NCI-H526 treated with DMSO at 0.1 percent for 48 hours (cell line): ENCODE measurements at places on chromosomes 2 and 18.
A peak's percentile ranks its signal among the peaks of the same experiment; 100 is the strongest.

DNA sequence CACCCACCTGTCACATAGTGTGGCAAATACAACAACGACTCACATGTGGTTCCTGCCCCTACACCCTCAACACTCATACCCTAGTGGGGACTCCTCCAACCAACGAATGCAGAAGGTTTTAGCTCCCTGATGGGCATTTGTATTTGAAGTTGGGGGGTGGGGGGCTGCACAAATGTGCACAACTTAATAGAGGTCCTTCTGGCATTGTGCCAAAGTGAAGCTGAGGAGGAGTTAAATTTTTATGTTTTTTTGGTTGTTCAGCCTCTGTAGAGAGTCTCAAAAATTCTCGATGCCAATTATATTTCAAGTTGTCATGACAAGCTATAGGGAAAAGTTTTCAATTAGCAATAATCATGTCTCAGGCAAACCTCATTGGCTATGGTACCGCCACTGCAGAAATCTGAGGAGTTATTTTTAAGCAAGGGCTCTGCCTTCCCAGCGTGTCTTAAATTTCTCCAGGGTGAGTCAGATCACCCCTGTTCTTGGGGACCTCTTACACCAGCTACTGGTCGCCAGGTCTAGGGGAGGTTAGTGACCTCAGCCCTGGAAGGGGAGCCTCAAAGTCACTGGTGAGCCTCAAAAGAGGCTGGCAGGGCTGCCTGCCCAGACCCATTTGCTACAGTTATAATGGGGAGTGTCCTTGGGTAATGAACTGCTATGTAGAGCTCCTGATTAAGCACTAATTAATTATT lies 102.7 kb upstream of the TAF1B start:
- DNase-seq = no peak

DNA sequence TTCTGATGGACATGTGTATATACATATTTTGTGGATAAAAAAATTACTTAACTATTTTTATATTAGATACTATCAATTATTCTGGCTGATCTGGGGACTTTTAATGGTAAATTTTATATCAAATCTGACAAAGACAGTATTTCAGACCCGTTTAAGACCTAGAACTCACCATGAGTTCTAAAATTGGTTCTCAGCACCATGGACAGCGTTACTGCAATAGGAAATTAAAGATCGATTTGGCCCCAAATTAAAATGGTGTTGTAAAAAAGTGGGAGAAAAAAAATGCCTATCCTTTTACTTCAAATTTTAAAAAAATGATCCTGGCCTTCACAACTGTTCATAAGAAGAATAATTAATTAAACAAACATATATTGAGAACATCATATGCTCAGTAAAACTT lies 919 bp upstream of the SCN2A start:
- no peak for DNase-seq

DNA sequence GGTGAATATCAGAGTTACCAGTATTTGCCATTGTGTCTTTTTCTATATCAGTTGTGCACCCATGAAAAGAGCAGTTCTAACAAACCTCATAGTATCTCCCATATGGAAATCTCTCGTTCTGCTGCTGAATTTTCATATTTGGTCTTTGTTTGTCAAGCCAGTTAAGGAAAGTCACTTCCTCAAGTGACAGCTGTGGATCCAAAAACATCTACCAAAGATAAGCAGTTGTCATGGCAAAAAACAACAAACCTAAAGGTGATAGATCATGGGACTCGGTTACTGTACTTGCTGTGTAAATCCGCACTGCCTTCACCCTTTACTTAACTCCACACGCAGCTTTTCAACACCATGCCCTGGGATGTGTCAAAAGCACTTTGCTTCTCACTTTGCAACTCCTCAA lies 17.3 kb downstream of the BMP10 start:
- DNase-seq = peak; percentile 20

GRCh38 chr2:27593240-27593639 lies 10.4 kb downstream of the ZNF512 start:
- no peak for DNase-seq

GRCh38 chr2:68961380-68961779 lies 8.7 kb upstream of the GKN2 start:
- DNase-seq = no peak
